ENCODE measurements at places on chromosomes 6 and 20.

DNA sequence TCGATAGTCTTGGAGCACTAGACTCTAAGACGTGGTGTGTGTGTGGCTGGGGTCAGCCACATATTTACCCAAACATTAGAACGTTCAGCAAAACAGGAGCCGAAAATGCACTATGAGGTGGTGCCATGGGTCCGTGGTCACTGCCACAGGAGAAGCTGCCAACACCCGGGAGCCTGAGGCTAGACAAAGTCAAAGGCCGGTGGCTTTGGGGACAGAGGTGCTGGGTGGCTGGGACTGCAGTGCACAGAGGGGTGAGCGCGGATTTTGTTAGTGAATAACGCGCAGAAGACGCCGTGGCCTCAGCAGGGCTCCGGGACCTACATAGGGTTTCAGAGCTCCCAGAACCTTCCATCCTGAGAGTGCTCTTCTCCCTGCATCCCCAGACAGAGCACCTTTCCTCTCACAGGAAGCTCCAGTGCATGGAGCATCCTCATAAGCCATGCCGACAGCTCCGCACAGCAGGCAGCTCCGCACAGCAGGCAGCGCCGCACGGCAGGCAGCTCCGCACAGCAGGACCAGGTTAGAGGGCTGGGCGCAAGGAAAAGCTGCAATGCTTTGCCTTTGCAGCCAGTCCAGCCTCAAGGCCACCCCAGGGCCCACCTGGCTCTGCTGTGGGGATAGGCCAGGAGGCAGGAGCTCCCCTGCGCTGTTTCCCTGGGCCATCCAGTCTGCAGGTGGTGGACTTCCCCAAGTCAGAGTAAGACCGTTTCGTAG is 304.1 kb downstream of the TAF4 start:
- DNase-seq = no peak

GRCh38 chr20:58440021-58440767 is 51.2 kb downstream of the VAPB start:
- no peak for DNase-seq

GRCh38 chr20:63320041-63320511 is 27.1 kb downstream of the COL20A1 start:
- DNase-seq = no peak

DNA sequence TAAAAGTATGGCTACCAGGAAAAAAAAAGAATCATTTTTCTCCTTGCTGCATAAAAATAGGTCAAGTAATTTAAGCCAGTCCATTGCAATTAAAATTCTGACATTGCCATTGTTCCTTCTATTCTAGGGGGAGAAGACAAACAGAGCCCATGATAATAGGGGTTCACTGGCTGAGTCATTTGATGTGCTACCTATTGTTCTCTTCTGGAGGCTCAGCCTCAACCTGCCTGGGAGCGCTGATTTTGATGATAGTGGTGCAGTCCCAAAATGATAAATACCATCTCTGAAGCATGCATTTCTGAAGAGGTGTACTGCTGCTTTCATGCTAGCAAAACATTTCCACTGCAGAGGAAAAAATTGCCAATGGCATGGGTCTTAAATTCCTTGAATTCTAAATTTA is 5.8 kb downstream of the CITED2 start:
- no peak for DNase-seq

All from activated CD8-positive, alpha-beta memory T cell treated with anti-CD3 and anti-CD28 coated beads for 1 hour (primary cell).